ENCODE measurements at places on chromosomes 16 and 17. TPM values are rescaled to one million over a fixed set of nuclear protein-coding genes. Genes with fewer than 3 reads are reported as not detected.

- no peak for DNase-seq
These were observed 6.9 kb upstream of the GJD3 start for GRCh38 chr17:40371261-40371929.

- no peak for DNase-seq
These were observed 6.7 kb downstream of the KCNH4 start for GRCh38 chr17:42174126-42174783.

GRCh38 chr17:34776456-34777443 is 184.5 kb downstream of the CCT6B start:
- DNase-seq = no peak

GRCh38 chr16:53743149-53743566 is 39.2 kb downstream of the FTO start:
- no peak for DNase-seq

DNA sequence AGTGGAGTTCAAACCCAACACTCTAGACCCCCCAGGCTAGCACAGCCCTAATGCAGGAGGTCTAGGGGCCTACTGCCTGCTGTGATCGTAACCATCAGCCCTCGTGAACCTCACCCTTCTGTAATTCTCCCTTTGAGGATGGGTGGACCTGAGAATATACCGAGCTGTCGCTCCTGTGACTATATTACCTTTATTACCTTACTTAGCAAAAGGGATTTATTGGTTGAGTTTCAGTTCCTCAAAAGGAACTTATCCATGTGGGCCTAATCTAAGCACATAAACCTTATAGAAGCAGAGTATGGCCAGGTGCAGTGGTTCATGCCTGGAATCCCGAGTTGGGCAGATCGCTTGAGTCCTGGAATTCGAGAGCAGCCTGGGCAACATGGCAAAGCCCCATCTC is 19.2 kb upstream of the EMP2 start:
- no peak for DNase-seq

- DNase-seq = no peak
These were observed 30.2 kb downstream of the ENDOV start for GRCh38 chr17:80445007-80445725.

DNA sequence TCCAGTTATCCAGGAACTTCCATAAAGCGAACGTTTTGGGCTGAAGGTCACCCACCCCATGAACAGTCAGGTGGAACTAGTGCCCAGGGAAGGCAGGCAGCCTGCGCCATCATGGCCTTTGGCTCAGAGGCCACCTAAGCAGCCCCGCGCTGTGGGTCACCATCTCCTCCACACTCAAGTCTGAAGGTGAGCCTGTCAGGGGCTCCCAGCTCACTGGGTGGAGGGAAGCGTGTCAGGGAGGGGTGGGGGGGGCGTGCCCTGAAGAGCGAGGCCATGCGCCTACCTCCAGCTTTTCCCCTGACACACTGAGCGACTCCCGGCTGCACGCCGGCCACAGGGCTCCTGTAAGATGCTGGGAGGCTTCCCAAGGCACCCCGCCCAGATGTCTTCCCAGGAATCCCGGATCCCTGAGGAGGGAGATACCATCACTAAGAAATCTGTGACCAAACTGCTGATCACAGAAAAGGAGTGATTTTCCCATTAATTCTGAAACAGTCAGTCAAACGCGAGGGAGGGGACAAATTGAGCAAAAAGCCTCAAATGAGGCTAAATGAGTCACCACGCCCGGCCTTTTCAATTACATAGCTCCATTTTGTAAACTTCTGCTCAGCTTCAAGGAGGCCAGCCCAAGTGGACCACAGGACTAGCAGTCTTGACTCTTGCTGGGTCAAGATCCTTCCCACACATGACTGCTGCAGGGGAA is 26.5 kb upstream of the SLC25A19 start:
- no peak for DNase-seq

SLC5A10 gene
- total RNA-seq = not detected

TP53TG3B gene
- not detected for total RNA-seq

SUMO2 gene
- total RNA-seq = 53.3 TPM

KRT25 gene
- total RNA-seq = not detected
